SJSA1 (cell line): ENCODE measurements at places on chromosomes 7 and 10. TPM values are rescaled to one million over a fixed set of nuclear protein-coding genes. Genes with fewer than 3 reads are reported as not detected.

Gene ANKRD1
- 25.3 and 29.8 TPM in 2 replicates for total RNA-seq

DNA sequence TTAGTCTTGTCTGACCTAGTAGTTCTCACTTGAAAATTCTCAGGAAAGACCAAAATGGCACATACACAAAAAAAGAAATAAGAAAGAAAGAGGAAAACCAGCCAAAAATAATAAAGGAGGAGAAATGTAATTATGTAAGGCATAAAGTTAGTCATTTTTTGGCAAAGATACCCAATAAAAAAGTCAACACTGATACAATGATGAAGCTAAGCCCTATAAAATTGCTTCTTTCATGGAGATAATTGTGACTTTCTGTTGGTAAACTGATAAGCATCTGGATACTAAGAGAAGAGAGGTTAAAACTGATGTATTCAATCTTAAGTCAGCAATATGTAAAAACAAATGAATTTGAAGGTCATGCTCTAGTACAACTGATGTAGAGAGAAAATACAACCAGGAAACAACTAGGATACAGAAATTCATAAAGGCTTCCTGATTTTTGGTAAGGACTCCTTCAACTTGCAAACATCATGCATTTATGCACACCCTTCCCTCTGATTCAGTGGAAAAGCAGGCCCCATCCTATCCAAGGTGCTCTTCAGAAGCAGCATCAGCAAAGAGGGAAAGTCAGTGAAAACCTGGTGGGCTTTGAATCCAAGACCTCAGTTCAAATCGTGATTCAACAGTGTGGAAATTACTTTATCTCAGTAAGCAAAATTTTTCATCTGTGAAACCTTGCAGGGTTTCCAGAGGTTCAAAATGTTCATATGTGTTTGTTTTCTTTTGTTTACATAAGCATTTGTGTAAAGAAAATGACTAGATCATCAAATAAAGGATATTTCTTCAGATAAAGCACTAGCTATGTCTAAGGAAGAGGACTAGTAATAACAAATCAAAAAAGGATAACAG is 32.6 kb downstream of the IMMP2L start:
- no peak for DNase-seq

DNA sequence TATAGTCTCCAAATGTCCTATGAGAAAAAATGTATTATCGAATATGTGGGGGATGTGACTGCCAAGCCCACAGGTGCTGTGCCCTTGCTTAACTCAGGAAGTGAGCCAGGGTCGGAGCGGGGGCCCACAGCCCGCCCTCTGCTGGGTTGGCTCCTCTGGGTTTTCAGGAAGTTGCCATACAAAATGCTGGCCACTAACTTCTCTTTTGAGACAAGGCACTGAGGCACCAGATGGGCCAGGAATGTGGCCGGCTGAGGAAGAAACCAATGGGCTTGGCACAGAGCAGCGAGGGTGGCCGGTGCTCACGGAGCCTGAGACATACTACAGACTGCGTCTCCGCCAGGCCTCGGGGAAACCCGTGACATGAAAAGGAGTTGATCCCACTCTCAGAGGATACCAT is 58.9 kb downstream of the FAM53B start:
- no peak for DNase-seq

Gene CCDC172
- not detected in 2 replicates for total RNA-seq

DNA sequence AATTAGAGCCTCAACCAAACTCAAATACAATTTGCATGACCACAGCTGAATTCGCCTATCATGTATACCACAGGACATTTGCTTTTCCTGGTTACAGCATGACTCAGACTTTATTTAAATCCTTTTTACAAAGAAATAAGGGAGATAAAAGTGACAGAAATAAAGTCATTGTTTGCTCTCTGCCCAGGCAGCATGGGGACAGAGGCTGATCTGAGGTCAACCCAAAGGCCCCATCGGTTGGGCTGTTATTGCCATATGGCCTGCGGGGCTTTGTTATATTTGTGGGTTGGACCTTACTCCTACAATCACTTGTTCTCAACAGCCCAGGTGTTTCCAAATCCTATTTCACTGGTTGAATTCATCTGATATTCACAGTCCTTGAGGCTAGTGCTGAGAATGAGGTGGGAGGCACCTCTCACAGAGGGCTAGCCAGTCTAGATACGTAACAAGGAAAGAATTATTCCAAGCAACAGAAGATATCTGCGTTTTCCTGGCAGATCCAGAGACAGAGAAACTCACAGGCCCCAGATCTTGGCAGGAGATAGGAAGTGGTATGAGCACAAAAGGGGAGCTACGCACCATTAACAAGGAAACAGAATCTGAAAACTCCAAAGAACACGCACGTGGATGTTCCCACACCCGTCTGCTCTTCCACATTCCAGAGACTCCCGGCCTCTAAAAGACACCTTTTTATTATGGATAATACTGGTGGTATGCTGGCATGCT is 117.3 kb downstream of the HIPK2 start:
- DNase-seq, result no peak
